HT-29 (cell line): ENCODE measurements at places on chromosomes 4 and X.

DNA sequence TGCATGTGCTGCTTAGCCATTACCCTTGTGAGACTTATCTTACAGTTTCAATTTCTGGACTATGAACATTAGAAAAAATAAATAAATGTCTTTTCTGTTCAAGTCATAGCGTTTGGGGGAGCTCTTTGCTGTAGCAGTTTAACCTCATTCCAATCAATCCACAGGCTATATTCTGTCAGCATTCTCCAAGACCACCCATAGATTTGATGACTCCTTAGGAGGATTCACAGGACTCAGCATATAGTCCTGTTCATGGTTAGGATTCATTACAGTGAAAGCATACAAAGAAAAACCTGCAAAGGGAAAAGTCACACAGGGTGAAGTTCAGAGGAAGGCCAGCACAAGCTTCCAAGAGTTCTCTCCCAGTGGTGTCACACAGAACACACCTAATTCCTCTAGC lies 180.5 kb downstream of the ADAMTS3 start:
- DNase-seq, result no peak

DNA sequence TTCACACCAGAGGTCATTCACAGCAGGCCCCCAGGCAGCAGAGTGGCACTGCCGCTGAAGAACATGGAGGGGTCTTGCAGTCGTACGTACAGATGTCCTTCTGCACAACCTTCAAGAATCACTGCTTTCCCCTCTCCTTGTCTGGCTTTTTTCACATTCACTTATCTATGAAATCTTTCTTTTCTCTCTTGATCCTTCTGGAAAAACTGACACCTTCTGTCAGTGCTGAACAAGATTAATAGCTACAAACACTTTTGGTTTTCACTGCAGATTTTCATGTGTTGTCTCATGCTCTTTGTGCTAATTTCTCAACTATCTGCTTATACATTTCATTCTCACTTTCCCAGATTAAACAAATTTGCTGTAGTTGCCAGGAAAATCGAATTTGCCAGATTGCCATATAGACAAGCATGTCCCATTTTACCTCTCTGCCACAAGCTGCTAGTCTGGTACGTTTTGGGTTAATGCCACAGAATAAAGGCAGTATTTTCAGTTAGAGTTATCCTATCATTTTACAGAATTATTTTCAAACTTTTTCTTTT lies 83.1 kb downstream of the RPS3A start:
- DNase-seq, result no peak

DNA sequence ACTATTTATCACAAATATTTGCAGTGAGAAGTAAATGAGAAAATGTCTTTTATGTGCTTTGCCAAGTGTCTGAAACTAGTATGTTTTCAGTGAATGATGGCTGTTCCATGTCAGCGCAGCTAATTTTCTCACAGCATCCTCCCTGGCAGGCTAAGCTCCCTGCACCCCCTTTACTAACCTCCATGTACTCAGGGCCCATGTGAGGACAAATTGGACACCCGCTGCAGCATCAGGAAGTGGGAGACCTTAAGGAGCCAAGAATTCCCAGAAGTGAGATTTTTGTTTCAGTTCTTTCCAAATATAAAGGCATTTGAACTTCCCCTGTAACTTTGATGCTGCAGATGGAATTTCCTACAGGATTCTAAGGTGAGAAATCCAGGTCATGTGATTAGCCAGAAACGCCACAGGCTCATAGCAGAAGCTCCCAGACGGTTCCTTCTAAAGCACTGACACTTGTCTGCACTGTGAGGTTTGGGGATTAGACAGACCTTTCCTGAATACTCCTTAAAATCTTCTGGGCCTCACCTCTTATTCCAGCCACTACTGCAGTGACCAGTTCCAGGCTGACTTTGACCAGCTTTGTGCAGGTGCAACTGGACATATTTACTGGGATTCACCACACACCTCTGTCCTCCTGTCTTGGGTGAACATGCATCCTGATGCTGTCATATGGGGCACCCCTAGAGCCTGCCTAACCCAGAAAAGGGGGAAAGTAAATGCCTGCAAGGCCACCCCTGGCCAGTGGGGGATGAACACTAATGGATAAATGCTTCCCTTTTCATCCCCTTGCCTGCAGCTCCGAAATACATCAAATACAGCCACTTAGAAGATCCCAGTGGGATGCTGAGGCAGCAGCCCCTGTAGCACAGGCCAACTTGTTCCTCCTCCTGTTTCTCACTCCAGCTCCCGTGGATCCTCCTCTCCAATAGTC lies 45.9 kb downstream of the LGI2 start:
- no peak for DNase-seq

DNA sequence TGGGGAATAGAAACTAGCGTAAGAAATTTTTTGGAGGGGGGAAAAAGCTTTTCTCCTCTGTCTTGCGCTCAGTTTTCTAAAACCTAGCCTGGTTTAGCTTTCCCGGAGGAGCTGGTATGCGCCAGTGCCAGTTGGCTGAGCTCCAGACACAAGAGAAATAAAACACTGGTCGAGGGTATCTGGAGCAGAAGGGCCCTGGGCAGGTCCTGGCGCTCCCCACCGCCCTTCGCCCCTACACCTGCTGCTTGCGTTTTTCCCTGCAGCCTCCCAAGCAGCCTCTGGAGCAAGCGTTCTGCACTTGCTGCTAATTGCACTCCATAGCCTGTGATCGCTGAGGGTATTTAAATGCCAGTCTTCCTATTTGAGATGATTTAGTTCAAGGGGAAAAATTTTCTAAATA lies 816 bp downstream of the EREG start:
- DNase-seq, result peak; percentile 60

DNA sequence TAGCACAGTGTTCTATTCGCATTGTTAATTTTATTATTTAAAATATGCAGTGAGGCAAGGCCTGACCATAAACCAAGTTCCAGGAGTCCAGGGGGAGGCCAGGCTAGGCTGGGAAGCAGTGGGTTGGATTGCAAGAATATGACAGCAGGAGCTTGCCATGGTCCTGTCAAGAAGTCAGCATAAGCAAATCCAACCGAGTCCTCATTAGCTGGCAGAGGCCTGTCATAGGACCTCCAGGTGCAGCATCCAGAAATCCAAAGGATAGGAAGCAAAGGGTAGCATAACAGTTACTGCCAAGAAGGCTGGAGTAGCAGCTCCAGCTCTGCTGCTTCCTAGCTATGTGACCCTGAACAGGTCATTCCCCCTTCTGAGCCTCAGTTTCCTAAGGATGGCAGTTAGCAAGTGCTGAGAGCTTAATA lies 13.4 kb downstream of the PJA1 start:
- DNase-seq, result no peak

DNA sequence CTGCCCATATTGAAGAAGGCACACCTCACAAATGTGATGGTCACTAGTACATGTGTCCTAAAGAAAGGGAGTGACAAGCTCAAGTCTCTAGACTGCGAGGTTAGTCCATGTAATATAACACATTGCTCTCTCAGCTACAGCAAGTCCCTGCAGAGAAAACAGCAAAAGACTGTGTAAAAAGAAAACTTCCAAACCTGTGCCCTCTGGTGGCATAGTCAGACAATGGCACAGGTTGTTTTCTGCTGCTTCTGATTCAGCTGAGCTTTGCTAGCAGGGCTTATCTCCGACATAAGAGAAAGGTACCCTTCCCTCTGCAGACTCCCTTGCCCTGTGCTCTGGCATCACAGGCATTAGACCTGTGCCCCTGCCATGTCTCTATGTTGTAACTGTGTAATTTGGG lies 1.4 kb upstream of the SERPINA7 start:
- DNase-seq, result peak; percentile 48

DNA sequence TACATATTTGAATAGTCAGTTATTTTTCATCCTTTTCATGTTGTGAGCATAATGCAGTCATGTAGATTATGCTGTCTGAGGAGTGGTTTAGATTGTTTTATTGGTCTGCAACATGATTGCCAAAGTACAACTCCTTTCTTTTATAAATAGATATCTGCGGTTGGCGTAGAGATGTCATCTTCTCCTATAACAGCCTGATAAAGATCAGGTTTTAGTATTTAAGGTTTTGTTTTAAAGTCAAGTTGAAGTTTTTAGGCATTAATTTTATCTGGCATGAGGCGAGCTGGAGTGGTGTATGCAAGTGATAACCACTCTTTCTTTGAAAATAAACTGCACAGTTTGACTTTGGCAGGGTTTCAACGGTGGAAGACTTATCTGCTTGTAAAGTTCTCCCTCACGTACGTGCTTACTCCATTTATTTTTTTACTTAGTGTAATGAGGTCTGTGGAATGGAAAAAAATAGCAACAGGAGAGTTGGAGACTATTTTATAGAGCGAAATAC lies 126.3 kb downstream of the FBXO8 start:
- no peak for DNase-seq

DNA sequence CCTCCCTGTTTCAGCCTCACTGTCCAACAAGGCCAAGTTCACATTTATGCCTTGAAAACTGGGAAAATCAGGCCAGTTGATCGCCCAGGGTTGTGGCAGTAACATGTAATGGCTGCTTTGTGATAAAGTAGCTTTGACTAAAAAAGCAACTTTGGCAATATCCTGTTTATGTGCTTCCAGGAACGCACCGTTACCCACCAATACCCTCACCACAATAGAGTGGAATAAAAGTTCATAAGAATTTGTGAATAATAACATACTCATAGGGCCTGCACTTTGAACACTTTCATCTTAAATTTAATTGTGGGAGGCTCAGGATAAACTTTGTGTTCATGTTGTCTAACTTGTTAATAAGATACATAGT lies 80.7 kb upstream of the MAML3 start:
- DNase-seq, result no peak

DNA sequence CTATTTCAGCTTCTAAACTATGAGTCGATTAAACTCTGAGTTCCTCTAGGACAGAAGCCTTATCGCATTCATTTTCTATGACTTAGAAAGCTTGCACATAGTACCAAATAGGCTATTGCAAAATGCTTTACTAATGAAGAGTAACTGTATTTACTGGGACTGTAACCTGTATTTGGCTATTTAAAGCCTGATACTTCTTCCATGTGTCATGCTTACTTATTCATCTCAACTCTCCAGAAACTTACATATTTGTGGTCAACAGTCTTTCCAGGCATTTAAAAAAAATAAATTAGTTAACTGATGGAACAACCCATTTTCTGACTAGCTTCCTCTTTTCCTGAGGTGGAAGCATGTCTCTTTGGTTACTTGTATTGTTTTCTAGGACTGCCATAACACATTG lies 467.9 kb downstream of the PCDH11X start:
- no peak for DNase-seq

DNA sequence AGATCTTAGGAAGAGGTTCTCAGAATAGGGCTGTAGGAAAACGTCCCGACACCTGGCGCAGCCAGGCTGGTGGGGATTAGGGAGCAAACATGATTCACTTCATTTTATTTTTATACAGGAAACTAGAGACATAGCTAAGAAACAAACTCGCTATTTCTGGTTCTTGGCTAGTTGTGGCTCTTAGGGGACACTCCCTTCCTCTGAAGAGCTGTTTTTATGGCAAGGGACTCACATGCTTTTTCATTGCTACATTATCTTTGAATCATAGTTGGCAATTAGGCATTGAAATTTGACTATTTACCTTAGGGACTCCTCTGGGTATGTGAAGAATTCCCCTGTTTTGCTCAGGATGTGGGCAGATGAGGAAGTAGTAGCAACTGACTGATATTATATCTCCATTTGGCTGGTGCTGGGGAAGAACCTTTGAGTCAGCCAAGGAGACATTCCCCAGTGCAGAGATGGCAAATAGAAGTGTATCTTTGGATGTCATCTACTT lies 174.5 kb downstream of the SMIM20 start:
- no peak for DNase-seq

DNA sequence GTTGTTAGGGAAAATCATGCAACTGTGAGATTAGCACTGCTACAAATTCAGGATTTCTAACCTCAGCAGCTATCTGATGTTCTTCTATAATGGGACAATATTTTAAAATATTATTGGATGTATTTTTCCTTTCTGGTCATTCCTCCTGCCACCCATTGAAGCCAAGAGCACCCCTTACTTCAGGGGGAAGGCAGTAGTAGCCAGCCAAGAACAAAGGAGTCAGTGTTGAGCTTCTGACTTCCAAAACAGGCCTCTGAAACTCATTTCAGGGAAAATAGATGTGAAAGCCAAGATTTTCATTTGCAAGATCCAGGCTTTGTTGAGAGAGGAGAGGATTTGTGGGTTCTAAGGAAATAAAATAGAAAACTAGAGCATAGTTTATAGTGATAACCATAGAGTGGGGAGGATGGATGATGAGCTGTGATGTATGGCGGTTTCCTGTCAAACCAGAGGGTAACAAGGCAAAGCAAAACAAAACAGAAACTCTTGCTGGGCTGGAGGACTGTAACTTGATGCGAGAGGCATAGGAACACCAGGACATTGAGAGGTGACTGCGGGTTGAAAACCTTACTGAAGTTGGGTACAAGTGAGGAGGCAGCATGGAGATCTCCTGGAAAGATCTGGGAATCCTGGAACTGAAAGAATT lies 173.7 kb upstream of the LEF1 start:
- DNase-seq, result no peak

- no peak for DNase-seq
These were observed 215.7 kb upstream of the NEIL3 start for GRCh38 chr4:177093964-177094363.

GRCh38 chrX:53321943-53322497 lies 40.6 kb upstream of the IQSEC2 start:
- no peak for DNase-seq

DNA sequence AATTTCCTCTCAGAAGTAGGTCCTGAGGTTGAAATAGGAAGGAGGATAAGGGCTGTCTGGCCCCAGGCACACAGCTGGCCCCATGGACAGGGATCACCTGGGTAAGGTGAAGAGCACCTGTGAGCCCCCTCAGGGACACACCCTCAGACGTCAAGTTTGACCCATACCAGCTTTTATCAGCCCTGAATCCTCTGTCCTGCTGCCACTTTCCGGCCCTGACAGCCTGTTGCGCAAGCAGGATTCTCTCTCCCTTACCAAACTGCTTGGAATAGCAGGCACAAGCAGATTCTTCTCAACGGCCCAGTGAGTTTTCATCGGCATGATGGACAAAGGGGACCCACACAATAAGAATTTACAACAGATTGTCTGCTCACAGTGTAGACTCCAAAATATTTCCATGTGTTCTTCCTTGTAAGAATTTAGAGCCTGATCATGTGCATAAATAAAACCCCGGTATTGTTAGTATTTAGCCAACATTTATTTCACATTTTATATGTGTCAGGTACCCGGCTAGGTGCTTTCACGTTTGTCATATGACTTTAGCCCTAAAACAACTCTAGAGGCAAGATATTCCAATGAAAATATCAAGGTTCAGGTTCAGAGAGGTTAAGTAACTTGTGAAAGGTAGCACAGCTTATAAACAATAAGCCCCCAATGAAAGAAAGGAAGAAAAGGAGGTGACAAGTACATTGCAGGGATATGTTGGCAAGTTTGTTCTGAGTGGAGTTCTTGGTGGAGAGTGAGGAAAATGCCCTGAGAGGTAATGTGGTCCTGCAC lies 107.2 kb upstream of the KIT start:
- DNase-seq, result no peak
